ENCODE measurements at places on chromosomes 6 and 20.
A peak's percentile ranks its signal among the peaks of the same experiment; 100 is the strongest.

DNA sequence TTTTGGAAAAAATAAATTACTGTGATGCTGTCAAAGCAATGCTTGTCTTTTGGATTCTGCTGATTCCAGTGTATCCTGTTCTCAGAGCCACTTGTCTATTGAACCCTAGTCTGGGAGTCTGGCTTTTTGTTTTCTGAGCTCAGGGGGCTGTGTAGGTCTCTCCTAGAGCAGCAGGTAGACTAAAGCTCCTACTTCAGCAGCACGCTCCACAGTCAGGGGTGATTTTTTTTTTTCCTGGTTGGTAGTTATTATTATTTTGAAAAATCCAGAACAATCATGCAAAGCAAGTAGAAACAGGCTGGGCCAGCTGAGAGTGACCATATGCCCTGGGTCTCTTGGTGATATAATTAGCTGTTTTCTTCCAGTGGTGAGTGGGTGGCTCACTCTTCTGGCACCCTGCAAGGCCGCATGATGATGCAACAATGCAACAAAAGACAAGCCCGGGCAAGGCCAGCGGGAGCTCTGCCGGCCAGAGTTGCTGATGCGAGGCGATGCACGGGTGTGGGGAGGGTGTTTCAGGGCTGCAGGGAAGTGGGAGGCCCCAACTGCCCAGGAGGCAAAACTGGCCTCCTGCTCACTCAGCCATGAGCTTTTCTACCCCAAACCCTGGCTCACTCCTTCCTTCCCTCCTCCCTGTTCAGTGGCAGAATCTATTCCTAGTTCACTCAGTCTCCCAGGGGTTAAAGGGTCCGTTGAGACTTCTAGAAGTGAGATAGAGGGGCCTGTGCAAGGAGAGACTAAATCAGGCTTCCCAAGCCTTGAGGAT, 11.5 kb upstream of the CDKN1A start:
- peak; percentile 83 for DNase-seq

DNA sequence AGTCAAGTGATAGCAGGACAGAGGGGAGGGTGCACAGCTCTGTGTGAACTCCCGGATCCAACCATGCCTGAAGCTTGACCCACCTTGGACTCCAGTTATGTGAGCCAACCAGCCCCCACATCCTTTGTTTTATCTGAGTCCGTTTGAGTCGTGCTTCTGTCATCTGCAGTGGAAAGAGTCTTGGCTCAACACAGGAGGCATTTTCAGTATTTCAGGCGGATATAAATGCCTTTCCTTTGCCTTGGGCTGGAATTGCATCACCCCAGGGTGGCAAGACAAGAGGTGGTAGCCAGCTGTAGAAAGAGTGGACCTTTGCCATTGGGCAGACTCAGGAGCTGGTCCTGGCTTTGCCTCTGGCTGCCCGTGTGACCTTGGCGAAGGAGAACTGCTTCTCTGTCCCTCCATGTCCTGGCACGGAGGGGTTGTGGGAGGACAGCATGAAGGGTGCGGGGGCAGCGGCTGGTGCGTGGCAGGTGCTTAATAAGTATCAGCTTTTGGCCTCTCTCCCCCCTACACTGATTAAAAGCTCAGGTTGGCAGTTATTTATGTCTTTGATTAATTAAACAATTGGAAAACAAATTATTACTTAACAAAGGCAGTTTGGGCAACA, 42.6 kb upstream of the APCDD1L start:
- no peak for DNase-seq

DNA sequence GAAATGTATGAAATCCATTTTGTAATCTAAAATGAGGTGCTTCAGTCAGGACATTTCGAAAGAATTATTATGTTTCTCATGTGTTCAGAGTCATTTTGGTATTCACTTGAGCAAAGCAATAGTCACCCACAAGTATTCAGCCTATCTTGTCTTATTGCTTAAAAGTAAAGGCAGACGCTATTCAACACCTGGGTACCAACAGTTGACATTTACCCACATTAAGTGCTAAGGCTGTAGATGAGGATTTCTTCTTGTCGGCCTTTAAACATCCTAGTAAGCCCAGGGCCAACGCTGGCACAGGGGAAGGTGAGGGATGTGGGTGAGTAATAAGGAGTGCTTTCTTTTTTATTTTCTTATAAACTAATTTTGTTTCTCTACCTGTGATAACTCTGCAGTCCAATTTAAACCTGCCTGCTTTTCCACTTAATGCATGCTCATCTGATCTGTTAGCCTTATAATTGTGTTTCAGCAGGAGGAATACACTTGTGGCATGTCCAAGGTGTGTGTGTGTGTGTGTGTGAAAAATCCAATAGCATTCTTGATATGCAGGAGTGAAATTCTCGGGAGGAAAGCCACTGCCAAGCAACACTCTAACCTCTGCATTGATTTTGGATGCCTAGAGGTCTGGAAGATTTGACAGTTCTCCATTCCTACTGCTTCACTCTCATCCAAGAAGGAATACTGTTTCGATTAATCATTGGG, 252.0 kb downstream of the SOX4 start:
- no peak for DNase-seq

- DNase-seq = no peak
These were observed 320.2 kb upstream of the SULF2 start for GRCh38 chr20:48105526-48105925.

Measured in SK-MEL-5 (cell line).